ENCODE measurements at places on chromosomes 16 and 17.

DNA sequence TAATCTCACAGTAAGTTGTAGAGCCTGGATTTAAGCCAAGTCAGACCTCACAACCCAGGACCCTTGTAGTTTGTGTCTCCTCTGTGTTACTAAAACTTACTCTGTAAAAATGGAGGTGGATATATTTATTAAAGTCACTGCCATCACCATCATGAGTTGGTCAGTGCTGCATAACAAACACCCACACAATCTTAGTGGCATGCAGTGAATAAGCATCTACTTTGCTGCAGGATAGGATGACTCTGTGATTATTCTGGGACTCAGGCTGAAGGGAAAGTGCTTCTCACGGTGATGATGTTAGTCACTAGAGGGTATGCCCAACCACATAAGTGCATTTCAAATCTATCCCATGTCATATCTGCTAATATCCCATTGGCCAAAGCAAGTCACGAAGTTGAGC, 398.7 kb downstream of the XYLT1 start:
- DNase-seq, result no peak

DNA sequence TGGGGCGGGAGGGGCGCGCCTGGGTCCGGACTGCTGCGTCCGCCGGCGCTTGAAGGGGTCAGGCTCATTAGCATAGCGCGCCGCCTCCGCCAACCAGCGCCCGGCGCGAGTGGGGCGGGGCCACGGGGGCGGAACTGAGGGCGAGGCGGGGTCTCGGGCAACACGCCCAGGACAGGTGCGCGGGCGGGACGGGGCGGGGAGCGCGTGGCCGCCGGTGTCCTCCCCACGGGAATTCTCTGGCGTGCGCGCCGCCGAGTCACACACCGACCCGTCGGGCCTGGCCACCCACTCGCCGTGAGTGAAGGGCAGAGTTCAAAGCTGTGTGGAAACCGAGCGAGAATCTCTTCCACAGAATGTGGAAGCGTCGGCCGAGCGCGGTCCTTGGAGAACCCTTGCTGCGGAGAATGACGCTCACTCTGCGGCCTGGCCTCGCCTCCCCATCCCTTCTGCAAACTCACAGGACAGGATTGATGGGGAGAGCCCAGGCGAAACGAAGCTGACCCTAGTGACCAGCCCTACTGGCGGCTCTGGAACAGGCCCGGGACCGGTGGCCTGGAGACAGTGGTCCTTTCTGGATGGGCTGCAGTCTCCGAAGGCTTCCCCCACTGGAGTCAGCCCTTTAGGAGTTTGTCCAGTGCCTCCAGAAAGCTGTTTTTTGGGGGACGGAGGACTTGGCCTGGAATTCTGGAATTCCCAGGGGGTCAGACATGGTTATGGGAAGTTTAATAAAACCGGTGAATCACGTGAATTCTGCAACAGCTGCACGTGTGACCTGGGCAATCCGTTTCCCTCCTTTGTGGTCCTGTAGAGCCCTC, at the start of gene SNAI3:
Gene SNAI3 (minus strand): TSS at position 69 of the 815 bp plus-strand sequence. CDS start 101 bp downstream, outside the sequence.
- peak; percentile 58 for DNase-seq

GRCh38 chr16:58859958-58860669, 126.0 kb upstream of the GOT2 start:
- peak; percentile 91 for DNase-seq

GRCh38 chr17:16418685-16419068, 3.3 kb downstream of the TRPV2 start:
- no peak for DNase-seq

- no peak for DNase-seq
These were observed 60.0 kb downstream of the HS3ST3B1 start for GRCh38 chr17:14360856-14361255.

GRCh38 chr17:49104511-49105074, 28.0 kb upstream of the B4GALNT2 start:
- no peak for DNase-seq
